Activated effector memory CD4-positive, alpha-beta T cell treated with Interleukin-2 at 50 U/mL for 16 hours (primary cell): ENCODE measurements at places on chromosomes 4 and X.

DNA sequence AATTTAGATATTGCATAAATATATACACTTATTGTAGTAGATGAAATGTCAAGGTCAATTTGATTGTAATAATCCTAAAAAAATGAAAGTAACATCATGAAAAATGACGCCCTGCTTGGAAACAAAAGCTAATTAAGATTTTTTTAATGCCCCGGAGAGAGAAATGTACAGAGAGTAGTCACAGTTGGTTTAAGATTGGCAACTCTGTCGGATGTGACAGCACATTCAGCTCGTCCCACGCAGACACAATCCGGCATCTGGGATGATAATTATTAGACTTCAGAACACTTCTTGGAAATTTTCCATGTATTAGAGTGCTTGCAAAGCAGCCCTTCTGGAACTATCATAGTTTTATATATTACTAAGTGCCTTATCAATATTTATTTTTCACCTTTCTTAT lies 478.0 kb downstream of the PDHA2 start:
- no peak for DNase-seq

DNA sequence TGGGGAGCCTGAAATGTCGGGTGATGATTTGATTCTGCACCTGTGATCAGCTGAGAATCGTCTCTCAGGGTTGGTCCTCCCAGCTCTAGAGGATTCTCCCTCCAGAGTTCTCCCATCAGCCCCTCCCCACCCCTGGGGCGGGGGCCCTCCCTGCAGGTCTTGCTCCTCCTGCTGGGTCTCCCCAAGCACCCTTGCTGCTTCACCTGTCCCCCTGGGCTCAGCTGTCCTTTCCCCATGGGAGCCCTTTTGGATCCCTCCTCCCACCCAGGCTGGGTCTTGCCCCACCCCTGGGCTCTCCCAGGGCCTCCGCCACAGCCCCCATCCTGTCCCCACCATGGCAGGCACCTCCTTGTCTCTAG lies 22.2 kb downstream of the PSAPL1 start:
- no peak for DNase-seq

DNA sequence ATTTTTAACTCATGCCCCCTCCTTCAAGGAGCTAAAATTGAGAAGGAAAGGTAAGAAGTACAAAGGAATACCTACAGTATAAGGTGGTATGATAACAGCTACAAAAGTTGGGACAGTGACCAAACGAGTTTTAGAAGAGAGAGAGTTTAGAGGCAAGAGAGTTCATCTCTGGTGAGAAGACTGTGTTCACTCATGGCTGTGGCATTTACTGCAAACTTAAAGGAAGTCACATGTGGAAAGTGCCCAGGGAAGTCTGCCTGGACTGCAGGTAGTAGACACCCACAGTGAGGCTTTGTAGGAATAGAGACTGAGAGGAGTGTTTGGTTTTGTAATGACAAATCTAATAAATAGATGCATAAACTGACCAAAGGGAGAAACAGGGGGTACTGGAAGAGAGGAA lies 493.5 kb downstream of the IL15 start:
- no peak for DNase-seq

GRCh38 chr4:3612281-3612680 lies 80.1 kb upstream of the LRPAP1 start:
- DNase-seq, result no peak

GRCh38 chr4:159368320-159368719 lies 265.4 kb downstream of the RAPGEF2 start:
- DNase-seq, result no peak

- DNase-seq, result no peak
Measured at GRCh38 chr4:106852426-106852825, 183.7 kb downstream of the DKK2 start.

GRCh38 chr4:3418029-3418762 lies 23.6 kb upstream of the HGFAC start:
- DNase-seq, result no peak

- no peak for DNase-seq
Measured at GRCh38 chrX:150731795-150732194, 38.6 kb downstream of the MTMR1 start.

- DNase-seq, result no peak
Measured at GRCh38 chrX:109954955-109955354, 48.0 kb upstream of the TMEM164 start.

DNA sequence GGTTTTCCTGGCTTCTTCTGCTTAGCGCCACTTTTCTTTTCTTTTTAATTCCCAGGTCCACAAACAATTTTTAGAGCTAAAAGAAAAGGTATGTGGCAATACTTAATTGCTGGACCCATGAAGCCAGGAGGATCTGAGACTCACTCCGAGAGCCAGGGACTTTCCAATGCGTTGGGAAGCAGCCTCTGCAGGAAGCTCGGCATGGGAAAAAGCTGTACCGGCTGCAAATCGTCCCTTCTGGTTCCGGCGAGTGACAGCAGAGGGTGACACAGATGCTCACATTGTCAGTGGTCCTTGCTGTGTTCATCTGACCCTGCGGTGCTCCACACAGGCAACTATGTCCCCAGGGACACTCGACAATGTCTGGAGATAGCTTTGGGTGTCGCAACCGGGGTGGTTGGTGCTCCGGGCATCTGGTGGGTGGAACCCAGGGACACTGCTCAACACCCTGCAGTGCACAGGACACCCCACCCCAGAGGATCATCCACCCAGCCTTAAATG lies 164.0 kb downstream of the PRKX start:
- DNase-seq, result no peak

DNA sequence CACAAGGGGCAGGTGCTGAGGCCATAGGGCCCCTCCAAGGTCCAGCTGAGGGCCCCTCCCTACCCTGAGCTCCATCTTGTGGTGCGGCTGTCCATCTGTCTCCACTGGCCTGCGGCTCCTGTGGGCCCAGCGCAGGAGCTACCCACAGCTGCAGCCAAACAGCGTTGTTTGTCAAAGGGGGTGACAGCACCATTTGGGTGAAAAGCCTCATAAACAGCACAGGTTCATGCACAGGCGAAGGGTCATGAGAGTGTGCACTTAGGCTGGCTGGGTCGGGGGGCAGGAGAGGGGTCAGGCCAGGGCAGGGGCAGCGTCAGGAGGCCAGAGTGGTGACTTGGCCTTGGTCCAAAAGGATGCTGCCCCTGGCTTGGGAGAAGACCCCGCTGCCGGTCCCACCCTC lies 32.3 kb downstream of the BLOC1S4 start:
- no peak for DNase-seq

DNA sequence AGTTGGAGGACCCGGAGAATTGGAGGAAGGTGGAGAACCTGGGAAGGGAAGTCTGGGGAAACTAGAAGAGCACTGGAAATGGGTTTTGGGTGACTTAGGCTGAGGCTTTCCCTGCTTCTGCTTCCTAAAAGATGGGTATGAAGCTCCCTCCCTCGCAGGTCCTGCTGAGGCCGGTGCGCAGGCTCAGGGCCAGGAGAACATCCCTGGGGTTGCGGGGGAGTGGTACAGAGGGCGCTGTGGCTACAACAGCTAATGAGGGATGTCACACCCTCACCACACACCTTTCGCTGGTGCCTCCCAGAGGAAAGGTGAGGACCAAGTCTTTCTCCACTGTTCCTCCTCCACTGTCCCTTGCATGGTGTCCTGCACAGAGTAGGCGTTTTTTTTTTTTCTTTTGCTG lies 15.8 kb downstream of the APLN start:
- no peak for DNase-seq

DNA sequence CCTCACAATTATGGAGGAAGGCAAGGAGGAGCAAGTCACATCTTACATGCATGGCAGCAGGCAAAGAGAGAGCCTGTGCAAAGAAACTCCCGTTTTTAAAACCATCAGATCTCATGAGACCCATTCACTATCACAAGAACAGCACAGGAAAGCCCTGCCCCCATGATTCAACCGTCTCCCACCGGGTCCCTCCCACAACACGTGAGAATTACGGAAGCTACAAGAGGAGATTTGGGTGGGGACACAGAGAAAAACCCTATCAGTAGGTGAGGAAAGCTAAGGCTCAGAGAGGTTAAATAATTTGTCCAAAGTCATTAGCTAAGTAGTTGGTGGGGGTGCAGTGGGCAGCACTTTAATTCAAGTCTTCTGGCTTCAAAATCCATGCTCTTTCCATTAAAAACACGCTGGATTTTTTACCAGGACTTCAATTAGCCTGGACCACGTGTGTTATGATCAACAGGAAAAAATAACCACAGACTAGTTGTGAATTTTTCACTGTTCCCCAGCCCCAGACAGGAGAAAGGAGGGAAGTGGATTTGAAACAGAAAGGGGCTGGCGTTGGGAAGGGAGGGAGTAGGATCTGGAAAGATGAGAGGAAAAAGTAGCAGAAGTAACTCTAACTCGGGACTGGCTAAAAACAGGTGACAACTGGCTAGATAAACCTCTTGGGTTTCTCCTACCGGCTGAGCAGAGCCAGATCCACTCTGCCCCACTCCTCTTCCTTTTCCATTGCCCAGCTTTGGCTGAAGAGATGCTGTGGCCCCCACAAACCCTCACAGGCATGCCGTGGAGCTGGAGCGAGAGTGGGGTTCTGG lies 986 bp downstream of the MTMR8 start:
- DNase-seq, result no peak

- no peak for DNase-seq
Measured at GRCh38 chrX:153867671-153868070, 18.3 kb downstream of the L1CAM start.

DNA sequence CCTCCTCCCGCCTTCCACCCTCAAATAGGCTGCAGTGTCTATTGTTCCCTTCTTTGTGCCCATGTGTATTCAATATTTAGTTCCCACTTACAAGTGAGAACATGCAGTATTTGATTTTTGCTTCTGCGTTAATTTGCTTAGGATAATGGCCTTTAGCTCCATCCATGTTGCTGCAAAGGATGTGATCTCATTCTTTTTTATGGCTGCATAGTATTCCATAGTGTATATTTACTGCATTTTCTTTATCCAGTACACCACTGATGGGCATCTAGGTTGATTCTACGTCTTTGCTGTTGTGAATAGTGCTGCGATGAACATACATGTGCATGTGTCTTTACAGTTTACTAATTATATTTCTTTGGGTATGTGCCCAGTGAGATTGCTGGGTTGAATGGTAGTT lies 51.6 kb upstream of the TMPRSS11B start:
- no peak for DNase-seq

DNA sequence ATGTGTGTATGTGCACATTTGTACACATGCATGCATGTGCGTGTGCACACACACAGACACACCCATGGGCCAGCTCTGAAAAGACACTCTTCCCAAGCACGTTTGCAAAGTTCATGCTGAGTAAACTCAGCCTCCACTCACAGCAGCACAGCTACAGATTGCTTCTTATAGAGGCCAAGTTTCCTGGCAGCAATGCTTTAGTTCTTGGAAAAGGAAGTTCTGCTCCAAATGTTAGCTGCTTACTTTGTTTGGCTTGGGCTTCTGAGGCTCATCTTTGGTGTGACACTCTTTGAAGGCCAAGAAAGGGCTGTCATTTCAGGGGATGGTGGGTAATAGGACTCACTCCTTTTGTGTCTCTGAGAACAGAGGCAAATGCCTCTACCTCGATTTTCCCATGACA lies 6.6 kb downstream of the PLP1 start:
- DNase-seq, result no peak

- no peak for DNase-seq
Measured at GRCh38 chr4:108492816-108493595, 127.4 kb upstream of the RPL34 start.

DNA sequence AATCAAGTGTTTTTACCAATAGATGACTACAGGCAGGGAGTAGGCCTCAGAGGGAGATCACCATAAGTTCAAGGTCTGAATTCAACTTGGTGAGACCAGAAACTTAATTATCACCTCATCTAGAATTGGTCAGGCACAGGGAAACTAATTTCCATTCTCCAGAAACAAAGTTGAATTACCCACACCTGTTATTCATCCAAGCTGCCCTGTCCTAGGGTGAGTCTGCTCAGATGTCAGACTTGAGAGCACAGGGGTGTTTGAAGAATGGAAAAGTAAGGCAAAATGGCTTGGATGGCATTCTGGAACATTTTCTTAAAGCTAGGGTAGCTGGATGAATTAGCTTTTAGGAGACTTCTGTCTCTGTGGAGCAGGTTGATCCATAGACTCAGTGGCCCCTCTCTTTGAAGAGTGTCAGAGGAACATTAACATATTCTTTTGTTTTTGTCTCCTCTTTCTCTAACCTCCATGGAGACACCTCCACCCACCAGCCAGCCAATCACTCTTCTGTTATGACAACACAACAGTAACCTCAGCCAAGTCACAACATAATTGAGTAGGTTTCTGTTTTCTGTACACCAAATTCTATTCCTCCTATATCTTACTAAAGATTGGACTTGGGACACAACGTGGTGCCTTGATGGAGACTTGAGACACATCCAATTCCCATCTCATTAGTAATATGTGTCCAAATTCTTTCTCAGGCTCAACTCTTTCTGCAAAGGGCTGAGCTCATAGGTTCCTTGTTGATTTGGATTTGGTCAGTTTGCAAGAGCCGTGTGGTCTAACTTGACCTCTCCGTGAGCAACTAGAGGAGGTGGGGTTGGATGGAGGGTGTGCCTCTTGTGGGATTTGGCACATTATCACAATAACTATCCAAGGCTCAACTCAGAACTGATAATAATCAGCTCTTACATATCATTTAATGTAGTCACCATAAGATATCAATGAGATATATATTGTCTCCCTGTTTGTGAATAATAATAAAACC lies 45.1 kb downstream of the VSIG4 start:
- no peak for DNase-seq

- DNase-seq, result no peak
Measured at GRCh38 chr4:55312489-55313101, 33.4 kb upstream of the SRD5A3 start.

DNA sequence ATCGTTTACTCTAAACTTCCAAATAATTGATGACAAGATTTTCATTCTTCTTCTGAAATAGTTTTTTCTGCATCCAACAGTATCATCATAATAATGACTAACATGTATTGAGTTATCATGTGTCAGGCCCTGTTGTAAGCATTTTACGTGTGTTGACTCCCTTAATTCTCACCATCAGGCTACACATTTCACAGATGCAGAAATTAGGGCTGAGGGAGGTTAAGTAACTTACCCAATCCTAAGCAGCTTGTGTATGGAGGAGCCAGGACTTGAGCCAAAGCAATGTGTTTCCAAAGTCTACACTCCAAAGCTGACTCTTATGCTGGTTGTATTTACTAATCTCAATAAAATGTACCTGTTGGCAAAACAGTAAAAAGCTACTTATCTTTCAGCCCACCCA lies 11.2 kb upstream of the KDR start:
- no peak for DNase-seq

GRCh38 chr4:186722796-186723291 lies 812 bp downstream of the FAT1 start:
- no peak for DNase-seq

- no peak for DNase-seq
Measured at GRCh38 chr4:4200624-4201023, 26.1 kb downstream of the OTOP1 start.

GRCh38 chr4:1040344-1041146 lies 29.1 kb downstream of the FGFRL1 start:
- no peak for DNase-seq

DNA sequence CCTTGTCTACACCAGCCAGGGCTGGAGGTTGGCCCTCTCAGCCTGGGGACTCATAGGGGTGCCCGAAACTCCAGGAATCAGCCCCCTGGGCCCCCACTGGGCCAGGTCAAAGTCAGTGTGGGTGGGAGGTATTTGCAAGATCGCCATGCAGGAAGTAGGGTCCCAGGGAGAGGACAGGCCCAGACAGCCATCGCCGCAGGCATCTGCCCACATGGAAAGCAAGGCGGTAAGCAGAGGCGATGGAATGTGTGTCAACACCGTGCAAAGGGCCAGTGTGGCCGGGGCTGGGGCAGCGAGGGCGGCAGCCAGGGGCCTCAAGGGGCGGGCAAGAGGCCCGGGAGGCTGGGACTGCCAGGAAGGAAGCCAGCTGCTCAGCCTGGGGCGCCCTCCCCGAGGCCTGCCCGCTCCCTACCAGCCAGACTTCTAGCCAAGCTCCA lies 19.3 kb upstream of the DUSP9 start:
- no peak for DNase-seq

- no peak for DNase-seq
Measured at GRCh38 chr4:167032871-167033270, 201.4 kb downstream of the SPOCK3 start.
